ENCODE measurements at places on chromosomes 2 and 18.

DNA sequence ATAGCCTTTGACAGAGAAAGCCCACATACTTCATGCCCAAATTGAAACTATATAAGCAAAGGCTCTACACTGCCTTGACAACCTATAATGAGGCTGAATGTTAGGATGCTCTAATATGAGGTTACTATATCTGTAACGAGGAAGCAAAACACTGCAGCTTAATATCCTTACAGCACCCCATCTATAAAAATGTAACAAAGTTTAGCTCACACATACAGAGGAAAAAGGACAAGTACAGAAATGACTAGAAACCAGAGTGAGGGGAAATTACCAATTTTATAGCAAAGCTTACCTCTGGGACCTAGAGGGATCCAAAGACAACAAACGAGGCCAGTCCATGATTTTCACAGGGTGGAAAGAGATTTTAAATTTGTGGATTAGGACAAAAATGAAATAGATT is 138.5 kb downstream of the COL4A4 start:
- no peak for DNase-seq

DNA sequence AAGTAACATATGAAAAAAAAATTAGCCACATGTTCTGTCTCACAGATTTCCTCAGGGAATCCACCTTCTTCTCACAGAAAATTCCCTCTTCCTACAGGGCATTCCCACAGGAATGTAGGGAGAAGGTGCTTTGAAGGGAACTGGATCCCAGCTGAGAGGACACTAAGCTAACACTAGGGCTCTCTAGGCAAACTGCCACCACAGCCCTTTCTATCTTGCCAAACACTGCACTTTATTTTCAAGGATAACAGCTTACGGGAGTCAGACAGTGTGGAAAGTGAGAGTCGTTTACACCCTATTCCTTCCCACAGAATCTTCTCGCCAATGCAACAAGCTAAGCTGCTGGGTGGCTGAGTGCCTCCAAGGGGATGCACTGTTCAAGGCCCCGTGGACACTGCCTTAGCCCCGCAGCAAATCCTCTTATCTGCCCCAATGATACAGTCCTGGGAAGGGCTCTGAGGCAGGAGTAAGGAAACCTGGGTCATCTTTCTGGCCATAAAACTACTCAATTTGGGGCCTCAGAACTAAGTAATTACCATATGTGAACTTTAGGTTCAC is 76.9 kb downstream of the CCDC93 start:
- DNase-seq, result no peak

GRCh38 chr2:238682536-238682935 is 165.3 kb upstream of the TWIST2 start:
- DNase-seq, result no peak

DNA sequence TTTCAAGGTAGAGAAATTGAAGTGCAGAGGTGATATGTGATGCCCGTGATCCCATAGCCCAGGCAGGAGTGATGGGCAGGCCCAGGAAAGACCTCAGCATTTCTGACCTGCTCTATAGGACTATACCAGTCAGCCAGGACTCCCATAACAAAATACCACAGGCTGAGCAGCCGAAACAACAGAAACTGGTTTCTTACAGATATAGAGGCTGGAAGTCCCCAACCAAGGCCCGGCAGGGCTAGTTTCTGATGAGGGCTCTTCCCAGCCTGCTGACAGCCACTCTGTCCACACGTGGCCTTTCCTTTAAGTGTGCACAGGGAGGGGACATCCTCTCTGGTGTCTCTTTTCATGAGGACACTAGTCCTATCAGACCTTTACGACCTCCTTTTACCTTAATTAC is 104.2 kb upstream of the AGAP1 start:
- DNase-seq, result no peak

- DNase-seq, result no peak
These were observed 202.5 kb downstream of the GLI2 start for GRCh38 chr2:120938045-120938771.

GRCh38 chr2:69945441-69945840 is 16.0 kb downstream of the ASPRV1 start:
- DNase-seq, result no peak

GRCh38 chr18:47108373-47108772 is 41.9 kb downstream of the HDHD2 start:
- DNase-seq, result no peak

GRCh38 chr2:37180640-37181039 is 7.8 kb downstream of the SULT6B1 start:
- DNase-seq, result no peak

- DNase-seq, result no peak
These were observed 77.3 kb downstream of the CLIP4 start for GRCh38 chr2:29192526-29192925.

DNA sequence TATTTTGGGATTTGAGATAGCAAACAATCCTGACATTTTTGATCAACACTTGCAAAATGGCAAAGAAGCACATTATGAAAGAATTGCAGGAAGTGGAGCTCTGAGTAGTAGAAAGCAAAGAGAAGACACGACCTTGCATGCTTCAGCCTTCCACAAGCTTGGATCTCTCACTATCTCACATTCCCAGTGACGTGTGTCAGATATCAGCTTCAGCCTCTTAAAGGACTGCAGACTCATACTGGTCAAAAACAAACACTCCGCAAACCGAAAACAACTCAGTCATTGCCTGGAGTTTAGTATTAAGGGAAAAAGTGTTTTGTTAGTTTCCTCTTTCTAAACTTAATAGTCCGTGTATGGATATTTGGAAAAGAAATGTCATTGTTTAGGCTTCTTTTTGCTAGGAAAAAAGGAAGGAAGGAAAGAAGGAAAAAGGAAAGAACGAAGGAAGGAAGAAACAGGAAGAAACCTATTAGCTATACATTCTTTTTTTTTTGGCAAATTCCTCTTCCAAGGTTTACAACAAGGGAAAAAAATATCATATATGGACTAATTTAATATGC is 32.6 kb upstream of the SLC40A1 start:
- DNase-seq, result peak; percentile 88

DNA sequence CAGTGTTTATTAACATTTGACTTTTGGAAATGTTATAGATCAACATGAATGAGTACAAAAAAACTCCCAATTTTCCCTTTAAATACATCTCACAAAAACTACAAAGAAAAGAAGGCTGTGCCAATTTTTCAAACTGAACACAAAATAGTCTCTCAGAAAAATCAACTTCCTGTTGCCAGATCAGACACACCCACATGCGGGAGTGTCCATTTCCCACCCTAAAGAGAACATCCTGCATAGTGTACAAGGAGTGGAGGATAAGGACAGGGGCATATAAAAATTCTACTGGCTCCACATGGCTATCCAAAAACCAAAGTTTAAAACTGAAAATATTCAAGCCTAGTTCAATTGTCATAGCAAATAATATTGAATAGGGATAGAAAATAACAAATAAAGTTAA is 165.3 kb downstream of the ATAD2B start:
- no peak for DNase-seq

DNA sequence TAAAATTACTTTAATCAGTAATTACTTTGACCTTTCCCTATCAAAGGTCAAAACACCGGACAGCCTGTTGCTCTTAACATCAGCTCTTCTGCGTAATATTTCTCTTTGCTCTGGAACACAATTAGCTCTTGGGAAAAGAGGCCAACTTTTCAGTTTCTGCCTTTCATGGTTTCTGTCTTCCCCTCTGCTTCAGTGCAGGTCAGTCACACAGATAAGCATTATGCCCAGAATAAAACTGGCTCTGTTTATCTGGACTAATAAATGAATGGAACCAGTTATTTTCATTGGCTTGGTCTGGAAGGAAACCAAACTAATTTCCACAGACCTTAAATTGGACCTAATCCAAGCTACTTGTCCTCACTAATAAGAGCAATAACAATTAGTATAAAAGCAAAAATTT is 26.2 kb upstream of the GALNT3 start:
- no peak for DNase-seq

DNA sequence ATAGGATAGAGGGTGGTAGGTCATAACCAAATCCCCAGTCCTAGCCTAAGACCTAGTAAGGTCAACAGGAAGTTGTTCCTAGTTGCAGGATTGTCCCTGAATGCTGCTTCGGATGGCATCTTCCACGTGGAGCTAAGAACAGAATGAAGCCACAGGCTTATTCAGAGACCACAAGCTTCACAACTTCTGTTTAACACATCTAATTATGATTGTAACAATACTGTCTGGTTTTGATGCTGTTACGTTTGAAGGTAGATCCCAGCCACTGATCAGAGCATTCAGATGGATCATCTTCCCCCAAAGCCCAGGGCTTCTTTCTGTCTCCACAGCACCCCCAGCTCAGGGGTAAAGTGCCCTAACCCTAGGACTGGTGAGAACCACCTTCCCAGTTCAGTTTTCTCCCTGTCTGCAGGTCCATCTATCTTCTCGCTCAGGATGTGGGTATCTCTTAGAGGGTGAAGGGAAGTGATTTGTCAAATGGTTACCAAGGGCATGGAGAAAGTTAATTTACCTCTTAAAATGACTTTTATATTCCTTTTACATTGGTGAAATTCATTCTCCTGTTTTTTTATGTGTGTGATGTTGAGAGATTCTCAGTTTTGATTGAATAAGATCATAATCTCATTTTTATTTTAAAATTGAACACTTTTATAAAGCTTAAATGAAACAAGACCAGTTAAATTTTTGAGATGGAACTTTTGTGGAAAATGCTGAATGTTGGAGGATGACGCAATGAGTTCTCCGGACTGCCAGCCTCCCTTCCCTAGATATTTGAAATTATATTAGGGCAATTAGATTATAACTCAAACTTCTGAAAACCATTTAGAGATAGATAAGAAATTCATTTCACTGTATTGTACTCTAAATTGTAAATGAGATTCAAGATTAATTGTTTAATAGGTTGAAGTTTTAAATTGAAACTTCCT is 66.5 kb downstream of the RHBDD1 start:
- peak; percentile 27 for DNase-seq

GRCh38 chr18:55778788-55779690 is 191.0 kb upstream of the TCF4 start:
- no peak for DNase-seq

DNA sequence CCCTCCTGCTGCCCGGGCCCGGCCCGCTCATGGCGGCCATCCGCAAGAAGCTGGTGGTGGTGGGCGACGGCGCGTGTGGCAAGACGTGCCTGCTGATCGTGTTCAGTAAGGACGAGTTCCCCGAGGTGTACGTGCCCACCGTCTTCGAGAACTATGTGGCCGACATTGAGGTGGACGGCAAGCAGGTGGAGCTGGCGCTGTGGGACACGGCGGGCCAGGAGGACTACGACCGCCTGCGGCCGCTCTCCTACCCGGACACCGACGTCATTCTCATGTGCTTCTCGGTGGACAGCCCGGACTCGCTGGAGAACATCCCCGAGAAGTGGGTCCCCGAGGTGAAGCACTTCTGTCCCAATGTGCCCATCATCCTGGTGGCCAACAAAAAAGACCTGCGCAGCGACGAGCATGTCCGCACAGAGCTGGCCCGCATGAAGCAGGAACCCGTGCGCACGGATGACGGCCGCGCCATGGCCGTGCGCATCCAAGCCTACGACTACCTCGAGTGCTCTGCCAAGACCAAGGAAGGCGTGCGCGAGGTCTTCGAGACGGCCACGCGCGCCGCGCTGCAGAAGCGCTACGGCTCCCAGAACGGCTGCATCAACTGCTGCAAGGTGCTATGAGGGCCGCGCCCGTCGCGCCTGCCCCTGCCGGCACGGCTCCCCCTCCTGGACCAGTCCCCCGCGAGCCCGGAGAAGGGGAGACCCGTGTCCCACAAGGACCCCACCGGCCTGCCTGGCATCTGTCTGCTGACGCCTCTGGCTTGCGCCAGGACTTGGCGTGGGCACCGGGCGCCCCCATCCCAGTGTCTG is 767 bp downstream of the RHOB start:
- DNase-seq, result peak; percentile 41

DNA sequence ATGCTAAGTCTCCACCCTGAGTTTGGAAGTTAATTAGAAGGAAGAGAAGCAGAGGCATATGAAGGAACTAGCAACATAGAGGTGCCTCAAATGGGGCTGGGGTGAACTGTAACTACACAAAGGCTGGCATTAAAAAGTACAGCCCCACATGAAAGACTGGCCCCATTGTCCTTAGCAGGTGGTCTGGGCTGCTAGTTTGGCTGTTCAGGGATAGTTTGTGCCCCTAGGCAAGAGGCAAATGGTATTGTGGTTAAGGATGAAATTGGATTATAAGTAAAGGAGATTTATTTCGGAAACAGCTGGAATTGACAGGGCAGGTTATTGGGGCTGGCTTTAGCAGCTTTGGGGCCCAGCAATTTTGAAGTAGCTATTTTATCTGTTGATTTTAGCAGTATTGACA is 365.7 kb upstream of the TNP1 start:
- DNase-seq, result no peak

DNA sequence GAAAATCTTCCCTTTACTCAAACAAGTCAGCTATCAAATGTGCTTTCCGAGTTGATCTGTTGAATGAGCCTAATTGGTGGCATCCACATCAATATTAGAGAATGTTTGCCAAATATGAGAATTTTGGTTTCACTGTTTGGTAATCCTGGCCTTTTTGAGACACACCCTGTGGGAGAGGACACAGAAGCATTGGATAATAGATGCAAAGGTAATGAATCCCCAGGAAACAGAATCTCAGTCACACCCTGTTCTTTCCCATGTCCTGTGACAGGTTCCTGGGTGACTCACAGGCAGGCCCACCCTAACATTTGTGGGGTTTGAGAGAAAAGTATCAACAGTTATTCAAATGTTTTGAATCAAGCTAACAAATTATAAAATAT is 99.8 kb upstream of the PELI1 start:
- DNase-seq, result no peak

DNA sequence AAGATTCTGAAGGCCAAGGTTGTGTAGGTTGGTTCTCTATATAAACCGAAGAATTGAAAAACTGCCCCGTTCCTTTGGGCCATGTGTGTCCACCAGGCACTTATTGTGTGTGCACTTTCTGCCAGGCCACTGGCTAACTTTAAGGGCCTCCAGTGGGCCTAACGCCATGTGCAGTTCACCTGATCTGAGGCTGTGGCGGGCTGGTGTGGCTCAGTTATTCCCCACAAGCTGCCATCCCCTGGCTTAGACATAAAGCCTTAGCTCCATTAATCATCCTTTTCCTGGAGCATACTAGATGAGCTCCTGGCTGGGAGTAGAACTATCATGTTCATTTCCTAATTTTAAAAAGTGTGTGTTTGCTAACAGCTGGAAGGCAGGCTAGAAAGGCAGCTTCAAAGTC is 304.1 kb upstream of the TNP1 start:
- DNase-seq, result no peak

DNA sequence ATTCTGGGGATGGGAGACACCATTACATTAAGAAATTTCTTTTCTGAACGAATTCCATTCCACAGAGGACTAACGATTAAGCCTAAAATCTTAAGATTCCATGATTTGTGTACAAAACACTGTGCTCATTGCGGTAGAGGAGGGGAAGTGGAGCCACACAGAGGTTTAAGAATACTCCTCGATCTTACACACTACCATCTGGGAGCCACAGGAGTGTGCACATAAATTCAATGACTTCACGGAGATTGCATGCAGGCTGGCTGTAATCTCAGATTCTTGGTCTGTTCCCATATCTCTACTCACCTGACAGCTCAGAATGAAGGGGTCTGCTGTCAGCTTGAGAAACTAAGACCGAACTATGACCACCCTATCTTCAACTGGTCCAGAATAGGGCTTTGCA is 762 bp downstream of the VPS4B start:
- no peak for DNase-seq

GRCh38 chr18:10231220-10231619 is 223.2 kb upstream of the APCDD1 start:
- no peak for DNase-seq

All from fibroblast of mammary gland (primary cell).